Activated naive CD4-positive, alpha-beta T cell treated with anti-CD3 and anti-CD28 coated beads, Interleukin-2, amount 10 ng/mL, durations not matched to agents 7 days and 5 days (primary cell): ENCODE measurements at places on chromosomes 1 and 21.

GRCh38 chr1:23546897-23547584 lies 12.3 kb downstream of the ID3 start:
- DNase-seq, result no peak

GRCh38 chr1:228031276-228031995 lies 24.6 kb downstream of the WNT3A start:
- DNase-seq, result no peak

- no peak for DNase-seq
Observed at GRCh38 chr1:161887730-161888287, 121.7 kb downstream of the ATF6 start.

GRCh38 chr21:31273278-31273677 lies 70.8 kb downstream of the TIAM1 start:
- DNase-seq, result no peak

GRCh38 chr1:98398649-98399048 lies 262.9 kb upstream of the SNX7 start:
- no peak for DNase-seq
